ENCODE measurements at places on chromosomes 5 and 9.

GRCh38 chr9:132241840-132242620 lies 80.2 kb downstream of the NTNG2 start:
- DNase-seq: no peak

- DNase-seq: no peak
Observed at GRCh38 chr5:6159832-6160430, 218.4 kb downstream of the MED10 start.

- no peak for DNase-seq
Observed at GRCh38 chr5:102307232-102307631, 11.1 kb upstream of the SLCO4C1 start.

GRCh38 chr9:113992276-113992951 lies 85.7 kb downstream of the AMBP start:
- DNase-seq: no peak

GRCh38 chr5:57725658-57726504 lies 243.3 kb upstream of the ACTBL2 start:
- DNase-seq: no peak

GRCh38 chr9:71384343-71384742 lies 262.9 kb upstream of the TRPM3 start:
- DNase-seq: no peak

DNA sequence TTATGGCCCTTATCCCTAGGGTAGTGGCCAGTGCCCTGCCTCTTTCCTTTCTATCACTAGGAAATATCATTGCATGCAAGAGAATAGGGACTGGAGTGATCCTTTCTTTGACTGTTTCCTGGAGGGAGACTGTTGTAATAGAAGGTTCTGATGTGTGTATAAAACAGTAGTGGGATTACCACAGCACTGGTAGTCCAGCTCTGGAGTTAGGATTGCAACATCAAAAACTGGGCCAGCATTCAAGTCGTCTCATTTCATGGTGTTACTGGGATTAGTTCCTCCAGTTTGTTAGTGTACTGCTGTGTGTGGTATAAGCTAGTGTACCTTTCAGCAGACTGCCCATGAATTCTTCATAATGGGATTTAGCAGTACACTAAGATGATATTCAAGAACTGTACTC lies 45.8 kb downstream of the KIAA1958 start:
- no peak for DNase-seq

GRCh38 chr5:35908814-35909213 lies 29.6 kb downstream of the CAPSL start:
- no peak for DNase-seq
